ENCODE measurements at places on chromosomes 11 and 22.

DNA sequence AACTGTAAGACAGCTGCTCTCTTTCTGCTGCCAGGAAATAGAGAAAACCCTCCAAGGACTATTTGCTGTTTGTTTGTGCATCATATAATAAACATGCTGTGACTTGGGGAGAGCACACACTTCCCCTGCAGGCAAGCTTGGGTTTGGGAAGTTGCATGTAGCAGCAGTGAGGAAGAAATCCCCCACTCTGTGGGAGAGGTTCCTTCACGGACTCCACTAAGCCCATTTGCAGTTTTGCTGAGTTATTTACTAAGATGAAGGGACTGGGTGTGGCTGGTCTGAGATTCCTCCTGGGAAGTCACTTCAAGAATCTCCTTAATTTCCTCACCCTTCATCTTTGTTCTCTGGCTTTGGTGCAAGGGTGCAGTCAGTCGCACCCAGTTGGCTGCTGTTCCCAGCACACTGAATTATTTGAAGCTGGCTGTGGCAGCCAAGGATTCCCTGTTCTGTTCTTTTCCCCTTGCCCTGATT, 104.9 kb downstream of the ARFGAP2 start:
- no peak for DNase-seq

DNA sequence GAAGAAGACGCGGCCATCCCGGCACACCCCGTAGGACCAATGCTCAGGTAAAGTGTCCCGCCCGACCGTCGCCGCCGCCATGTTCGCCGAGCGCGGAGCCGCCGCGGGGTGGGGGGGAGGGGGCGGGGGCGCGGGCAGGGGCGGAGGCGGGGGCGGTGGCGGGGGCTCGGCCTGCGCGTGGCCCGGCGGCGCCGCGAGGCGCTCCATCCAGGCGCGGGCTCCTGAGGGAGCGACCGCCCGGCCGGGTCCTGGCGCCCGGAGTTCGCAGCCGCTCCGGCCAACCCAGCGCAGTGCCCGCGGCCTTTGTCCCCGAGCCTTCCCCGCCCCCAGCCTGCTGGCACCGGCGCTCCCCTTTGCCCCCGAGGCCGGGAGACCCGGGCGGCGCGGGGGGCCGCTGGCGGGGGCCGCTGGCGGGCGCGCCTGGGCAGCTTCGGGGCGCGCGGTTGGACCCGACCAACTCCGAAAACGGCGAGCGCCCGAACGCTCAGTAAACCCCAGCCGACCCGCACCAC, at the start of gene PLEKHA7:
TSS of gene PLEKHA7 (minus strand) at position 94 of the 512 bp plus-strand sequence. CDS start at position 81, 13 bp downstream.
- peak; percentile 12 for DNase-seq

GRCh38 chr11:65785319-65786007, 1.4 kb upstream of the OVOL1 start:
- DNase-seq = no peak

DNA sequence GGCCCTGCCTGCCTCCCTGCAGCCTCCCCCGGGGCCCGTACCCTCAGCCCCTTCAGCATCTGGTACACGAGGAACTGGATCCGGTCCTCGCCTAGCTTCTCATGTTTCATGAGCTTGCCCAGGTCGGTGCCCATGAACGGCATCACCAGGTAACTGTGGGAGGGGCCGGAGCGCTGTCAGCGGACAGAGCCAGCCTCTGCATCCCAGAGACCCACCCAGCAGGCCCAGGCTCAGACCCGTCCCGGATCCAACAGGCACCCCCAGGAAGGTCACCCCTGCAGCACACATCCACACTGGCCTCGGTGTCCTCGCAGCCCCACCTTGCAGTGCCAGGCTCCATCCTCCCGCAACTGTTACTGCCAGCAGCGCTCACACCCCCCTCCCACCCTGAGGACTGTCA, 4.4 kb downstream of the MAPK12 start:
- DNase-seq = no peak

GRCh38 chr11:115453693-115454490, 50.3 kb downstream of the CADM1 start:
- no peak for DNase-seq

- DNase-seq = no peak
Measured at GRCh38 chr11:17526931-17527627, 17.1 kb downstream of the USH1C start.

GRCh38 chr11:57358991-57359390, 20.8 kb downstream of the P2RX3 start:
- no peak for DNase-seq

- no peak for DNase-seq
Measured at GRCh38 chr11:40445391-40445790, 1014.1 kb downstream of the LRRC4C start.

GRCh38 chr11:8082391-8083087, 1.5 kb downstream of the TUB start:
- DNase-seq = no peak

DNA sequence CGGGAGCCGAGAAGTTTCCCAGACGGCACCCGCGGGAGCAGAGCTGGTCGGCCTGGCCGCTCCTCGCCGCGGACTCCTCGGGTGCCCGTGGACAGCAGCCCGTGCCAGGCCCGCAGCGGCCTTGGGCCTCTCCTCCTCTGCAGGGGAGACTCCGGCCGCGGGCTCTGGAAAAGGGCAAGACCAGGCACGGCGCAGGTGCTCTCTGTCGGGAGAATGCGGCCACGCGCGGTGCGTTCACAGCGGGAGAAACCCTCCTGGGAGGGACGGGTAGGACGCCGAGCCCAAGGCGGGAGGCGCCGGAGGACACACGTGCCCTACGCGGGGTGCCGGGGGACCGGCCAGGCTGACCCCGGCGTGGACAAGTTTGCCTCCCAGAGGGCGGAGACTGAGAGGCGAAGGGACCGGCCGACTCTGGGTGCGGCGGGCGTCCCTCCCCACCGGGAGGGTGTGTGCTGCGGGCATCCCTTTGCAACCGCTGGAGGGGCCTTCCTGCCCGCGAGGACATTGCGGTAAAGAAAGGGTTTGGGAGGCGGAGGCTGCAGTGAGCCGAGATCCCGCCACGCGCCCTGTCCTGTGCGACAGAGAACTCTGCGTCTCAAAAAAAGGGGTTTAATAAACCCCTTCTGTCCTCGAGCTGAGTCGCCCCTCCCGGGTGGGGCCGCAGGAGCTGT, 2.3 kb downstream of the IFITM1 start:
- no peak for DNase-seq

GRCh38 chr22:37088108-37088605, 21.4 kb downstream of the TMPRSS6 start:
- no peak for DNase-seq

GRCh38 chr11:128103278-128103873, 484.0 kb downstream of the ETS1 start:
- DNase-seq = no peak

- DNase-seq = no peak
Measured at GRCh38 chr11:64144587-64145472, 21.1 kb downstream of the MACROD1 start.

DNA sequence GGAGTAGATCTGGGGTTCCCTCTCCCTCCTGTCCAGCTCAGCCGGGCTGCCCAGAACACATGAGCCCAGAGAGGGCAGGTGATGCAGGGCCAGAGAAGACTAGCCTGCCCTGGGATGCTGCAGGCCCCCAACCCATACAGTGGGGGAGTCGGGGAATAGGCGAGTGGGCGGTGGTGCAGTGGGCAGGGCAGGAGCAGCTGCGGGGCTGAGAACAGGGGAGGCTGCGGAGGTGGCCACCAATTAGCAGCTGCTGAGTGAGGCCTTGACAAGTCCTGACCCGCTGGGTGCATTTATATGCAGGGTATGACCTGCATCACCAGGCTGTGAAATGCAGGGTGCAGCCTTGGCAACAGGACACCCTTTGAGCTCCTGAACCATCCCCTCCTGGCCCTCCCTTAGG, 43.1 kb downstream of the NFAM1 start:
- DNase-seq = peak; percentile 63

DNA sequence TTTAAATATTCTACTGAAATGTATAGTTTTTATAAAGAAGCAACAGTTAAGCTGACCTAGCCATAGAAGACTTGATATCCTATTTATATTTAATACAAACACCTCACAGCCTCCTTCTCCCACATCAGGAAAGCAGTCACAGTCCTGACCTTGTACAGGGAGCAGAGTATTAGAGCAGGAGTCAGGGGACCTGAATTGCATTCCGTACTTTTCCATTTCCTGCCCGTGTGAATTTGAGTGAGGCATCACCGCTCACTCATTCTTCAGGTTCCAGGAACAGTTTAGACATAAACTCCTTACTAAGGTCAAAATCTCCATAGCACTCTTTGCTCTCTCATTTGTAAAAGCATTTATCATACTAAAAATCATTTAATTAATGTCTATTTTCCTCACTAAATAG, 482.5 kb upstream of the FAT3 start:
- DNase-seq = no peak

DNA sequence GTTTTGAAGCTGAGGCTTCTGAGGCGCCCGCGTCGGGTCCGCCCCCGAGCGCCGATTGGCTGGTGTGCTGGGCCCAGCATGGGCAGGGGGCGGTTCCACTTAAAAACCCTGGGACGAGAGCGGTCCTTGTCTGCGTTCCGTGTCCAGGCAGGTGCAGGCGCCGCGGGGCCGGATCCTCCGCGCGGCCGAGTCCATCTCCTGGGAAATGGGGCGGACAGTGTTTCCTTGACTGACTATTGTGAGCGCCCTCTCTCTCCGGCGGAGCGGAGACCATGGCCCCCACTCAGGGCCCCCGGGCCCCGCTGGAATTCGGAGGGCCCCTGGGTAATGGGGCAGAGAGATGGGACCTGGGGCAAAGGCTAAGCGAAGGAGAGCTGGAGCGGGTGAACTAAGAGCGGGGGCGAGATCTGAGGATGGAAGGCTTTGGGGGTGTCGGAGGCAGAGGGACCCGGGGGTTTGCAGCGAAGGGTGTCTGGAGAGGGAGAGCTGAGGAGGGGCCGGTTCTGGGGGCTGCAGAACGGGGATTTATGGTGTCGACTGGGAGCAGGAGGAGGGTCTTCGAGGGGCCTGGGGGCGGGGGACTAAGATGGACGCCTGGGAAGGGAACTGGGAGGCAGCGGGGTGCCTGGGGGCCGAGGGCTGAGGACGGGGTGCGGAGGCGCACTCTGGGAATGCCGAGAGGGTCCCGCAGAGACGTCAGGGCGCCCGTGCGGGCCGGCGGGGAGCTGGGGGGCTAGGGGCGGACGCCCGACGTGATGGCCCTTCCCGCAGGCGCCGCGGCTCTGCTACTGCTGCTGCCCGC, at the start of gene TM7SF2:
TSS of gene TM7SF2 (plus strand) at position 129 of the 802 bp plus-strand sequence. CDS start at position 273, 144 bp downstream.
- peak; percentile 97 for DNase-seq

GRCh38 chr11:86473991-86474833, 99.5 kb downstream of the CCDC81 start:
- DNase-seq = peak; percentile 45

GRCh38 chr22:42856179-42856864, 751 bp downstream of the ARFGAP3 start:
- peak; percentile 13 for DNase-seq

DNA sequence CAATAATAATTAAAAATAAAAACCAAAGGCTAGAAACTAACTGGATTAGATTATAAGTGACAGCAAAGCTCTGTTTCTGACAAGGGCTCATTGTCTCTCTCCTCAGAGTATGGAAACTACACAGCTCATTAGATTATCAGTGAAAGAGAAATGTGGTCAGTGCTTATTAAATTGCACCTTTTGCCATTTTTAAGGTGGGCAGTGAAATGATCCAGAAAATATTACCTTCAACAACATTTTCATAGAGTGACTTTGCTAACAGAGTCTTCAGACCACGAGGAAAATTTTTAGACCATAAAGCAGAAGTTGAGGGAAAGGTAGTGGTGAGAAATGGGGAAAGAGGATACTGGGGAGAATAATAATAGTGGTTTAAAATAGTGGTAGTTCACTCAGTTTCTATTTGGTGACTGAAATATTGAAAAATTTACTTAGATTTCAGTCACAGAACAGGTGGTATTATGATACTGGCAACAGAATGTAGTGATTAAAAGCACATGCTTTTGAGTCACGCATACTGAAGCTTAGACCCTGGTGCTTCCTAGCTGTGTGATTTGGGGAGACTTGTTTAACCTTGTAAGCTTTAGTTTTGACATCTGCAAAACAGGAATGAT, 684.0 kb upstream of the CCDC90B start:
- no peak for DNase-seq

DNA sequence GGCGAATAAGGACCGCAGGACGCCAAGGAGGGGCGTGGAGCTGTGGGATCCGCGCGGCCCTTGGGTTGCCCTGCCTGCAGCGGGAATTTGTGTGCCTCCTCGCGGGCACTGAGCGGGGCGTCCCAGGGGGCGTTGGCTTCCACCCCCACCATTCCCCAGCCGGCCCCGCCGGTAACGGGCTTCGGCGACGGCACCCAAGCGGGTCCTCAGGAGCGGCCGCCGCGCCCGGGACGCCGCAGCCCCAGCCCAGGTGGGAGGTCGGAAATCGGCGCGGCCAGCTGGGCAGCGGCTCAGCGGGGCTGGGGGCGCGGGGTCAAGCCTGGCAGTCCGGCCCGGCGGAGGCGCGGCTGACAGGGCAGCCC, 320 bp downstream of the CLTCL1 start:
- no peak for DNase-seq

DNA sequence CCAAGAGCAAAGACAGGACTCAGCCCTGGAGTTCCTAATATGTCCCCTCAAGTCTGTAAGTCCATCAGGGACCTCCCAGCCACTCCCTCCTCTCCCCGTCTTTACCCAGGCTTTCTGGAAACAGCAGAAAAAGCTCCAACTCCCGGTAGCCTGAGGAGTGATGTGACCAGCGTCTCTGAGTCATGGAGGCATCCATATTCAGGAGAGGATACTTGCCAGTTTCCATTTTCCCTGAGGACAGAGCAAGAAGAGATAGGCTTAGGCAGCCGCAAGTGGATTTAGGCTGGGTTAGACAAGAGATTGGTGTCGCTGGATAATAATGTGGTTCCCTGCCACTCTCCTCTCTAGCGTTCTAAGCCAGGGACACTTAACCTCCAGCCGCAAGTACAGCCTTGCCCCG, 206.6 kb downstream of the GRIK4 start:
- DNase-seq = no peak

DNA sequence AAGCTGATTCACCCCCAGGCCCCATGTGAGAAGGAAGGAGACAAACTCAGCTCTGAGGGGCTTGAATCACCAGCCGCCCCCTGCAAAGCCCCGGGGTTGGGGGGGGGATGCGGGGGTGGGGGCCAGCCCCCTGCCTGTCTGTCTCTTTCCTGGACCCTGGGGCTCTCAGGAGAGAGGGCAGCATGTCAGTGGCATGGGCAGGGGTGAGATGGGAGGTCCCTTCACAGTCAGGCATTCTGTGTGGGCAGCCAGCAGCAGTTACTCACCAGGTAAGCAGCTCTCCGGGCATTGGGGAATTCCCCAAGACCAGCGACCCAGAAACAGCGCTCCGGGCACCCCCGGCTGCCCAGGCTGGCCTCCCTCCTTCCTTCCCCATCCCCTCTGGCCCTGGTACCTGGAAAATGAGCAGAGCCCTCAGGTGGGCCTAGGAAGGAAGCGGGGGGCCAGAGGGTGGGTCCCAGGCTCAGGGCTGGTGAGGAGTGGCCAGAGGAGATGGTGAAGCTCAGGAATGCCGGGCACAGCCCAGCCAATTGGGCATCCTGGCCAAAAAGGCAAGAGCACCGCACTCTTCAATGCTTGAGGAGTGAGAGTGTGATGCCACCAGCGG, 4.2 kb upstream of the LIF start:
- peak; percentile 79 for DNase-seq

GRCh38 chr11:65639623-65640482, 2.0 kb downstream of the SIPA1 start:
- DNase-seq = no peak

- DNase-seq = no peak
Measured at GRCh38 chr11:47177846-47178245, 1.2 kb upstream of the ARFGAP2 start.

All from RWPE1 (cell line).